Brain (organoid and tissue), 16 donors: ENCODE measurements at places on chromosomes 5 and 9.

GRCh38 chr5:128491291-128491690 is 46.8 kb downstream of the FBN2 start:
- no peak for DNase-seq

GRCh38 chr5:173925449-173926071 is 37.4 kb downstream of the CPEB4 start:
- peak; percentile 42 for DNase-seq

GRCh38 chr5:105872569-105873270 is 1798.0 kb downstream of the EFNA5 start:
- DNase-seq: no peak

- no peak for DNase-seq
These were observed 9.9 kb downstream of the SAXO1 start for GRCh38 chr9:19023078-19023477.

GRCh38 chr9:136220017-136220729 is 15.2 kb upstream of the LHX3 start:
- no peak for DNase-seq

- DNase-seq: no peak
These were observed 632.3 kb downstream of the TLE4 start for GRCh38 chr9:80204054-80204453.

- no peak for DNase-seq
These were observed 40.7 kb downstream of the FBXW11 start for GRCh38 chr5:171965745-171966144.

GRCh38 chr5:122585371-122585770 is 189.5 kb upstream of the SNX2 start:
- DNase-seq: no peak

DNA sequence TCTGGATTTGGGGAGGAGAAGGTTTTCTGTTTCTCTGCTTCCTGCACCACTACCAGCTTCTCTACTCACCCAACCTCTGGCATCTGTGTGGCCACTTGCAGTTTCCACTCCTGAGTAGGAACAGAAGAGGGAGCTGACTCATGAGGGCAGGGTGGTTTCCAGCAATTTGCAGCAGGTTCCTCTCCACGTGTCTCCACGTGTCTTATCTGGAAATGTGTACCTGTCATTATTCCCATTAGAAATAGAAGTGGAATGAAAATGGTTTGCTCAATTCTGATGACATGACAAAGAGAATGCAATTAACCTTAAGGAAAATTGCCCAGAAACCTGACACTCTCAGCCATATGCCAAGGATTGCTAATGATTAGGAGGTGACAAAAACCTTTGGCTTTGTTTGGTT is 33.0 kb downstream of the EGFLAM start:
- no peak for DNase-seq

DNA sequence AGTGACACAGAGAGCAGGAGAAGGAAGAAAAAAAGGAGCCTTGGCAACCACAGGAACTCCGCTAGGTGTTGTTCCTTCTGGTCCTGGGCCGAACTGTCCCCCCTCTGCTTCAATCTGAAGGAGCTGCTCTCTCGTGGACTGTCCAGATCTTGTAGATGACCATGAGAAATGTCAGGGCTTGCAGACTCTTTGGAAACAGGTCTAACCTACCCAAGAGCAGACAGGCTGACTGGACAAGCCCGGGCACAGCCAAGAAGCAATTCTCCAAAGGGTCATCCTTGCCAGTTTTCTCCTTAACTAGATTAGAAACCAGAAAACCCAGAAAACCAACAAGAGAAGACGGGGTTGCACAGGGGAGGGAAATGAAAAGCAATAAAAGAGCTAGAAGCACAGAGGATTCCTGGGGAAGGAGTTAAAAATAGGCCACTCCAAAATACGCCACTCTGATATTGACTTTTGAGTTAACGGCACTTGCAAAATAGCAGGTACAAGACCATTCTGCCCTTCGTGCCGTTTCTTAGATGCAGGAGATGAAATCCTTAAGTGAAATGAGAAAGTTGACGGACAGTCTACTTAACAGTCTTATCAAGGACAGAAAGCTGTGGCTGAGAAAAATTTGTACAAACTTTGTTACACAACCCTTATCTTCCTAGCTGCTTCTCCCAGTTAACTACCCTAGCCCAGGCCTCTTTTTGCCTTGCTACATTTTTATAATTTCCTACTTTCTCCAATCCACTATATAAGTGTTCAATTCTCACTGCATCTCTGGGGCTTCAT is 5.8 kb downstream of the GCNT4 start:
- DNase-seq: no peak

GRCh38 chr5:173671121-173671949 is 54.9 kb upstream of the BOD1 start:
- peak; percentile 66 for DNase-seq

GRCh38 chr9:14191512-14191911 is 122.4 kb downstream of the NFIB start:
- DNase-seq: no peak

DNA sequence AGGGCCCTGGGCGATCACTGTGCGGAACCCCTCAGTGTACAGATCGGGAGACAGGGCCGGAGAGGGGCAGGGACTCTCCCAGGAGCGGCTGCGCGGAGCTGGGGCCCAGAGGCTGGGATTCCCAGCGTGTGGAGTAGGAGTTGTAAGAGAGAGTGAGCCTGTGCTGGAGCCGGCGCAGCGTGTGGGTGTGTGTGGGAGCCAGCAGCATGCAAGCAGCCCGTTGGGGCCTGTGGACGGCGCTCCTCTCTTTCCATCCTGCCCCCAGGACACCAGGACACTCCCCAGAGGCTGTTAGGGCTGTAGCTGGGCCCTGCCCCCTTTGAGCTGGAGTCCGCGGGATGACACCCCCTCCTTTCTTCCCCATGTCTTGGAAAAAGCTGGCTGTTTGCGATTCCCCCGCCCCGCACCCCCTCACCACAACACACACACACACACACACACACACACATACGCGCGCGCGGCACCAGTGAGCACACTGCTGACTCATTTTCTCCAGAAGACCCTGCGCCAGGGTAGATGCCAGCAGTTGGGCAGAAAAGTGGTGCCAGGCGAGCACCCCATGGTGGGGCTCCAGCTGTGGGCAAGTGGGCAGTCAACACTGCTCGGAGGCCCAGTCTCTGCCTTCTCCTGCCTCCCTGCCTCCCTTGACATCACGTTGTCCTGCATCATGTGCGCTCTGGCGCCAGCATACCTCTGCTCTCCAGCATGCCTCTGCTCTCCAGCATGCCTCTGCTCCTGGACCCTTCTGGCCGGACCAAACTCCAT is 1.5 kb downstream of the COL27A1 start:
- peak; percentile 55 for DNase-seq

DNA sequence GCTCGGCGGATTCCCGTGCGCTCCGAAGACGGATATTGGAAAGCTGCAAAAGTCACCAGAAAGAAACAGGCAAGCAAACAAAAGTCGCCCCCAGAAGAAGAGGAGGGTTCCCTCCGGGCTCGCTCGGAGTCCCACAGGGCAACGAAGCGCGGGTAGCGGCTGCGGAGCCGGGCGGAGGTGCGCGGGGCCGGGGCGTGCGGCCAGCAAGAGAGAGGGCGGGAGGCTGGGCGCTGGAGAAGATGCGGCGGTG is at the start of gene FBN2:
TSS of gene FBN2 (minus strand) at position 246 of the 250 bp plus-strand sequence. CDS start 642 bp downstream, outside the sequence.
- no peak for DNase-seq

- no peak for DNase-seq
These were observed 9.9 kb downstream of the ZNF622 start for GRCh38 chr5:16455668-16456067.

- no peak for DNase-seq
These were observed 22.5 kb upstream of the NINJ1 start for GRCh38 chr9:93156475-93157008.
